Ovary (tissue), 10 donors: ENCODE measurements at places on chromosomes 4 and X. TPM values are rescaled to one million over a fixed set of nuclear protein-coding genes. Genes with fewer than 3 reads are reported as not detected.

- no peak for DNase-seq
Observed at GRCh38 chr4:136985683-136986082, 546.6 kb downstream of the PCDH18 start.

DIPK2B gene
- polyA plus RNA-seq = 18.7 TPM

HOPX gene
- polyA plus RNA-seq = 14.8 TPM

CDS1 gene
- 2.7 TPM for polyA plus RNA-seq
